ENCODE measurements at places on chromosomes 13 and 19.
A peak's percentile ranks its signal among the peaks of the same experiment; 100 is the strongest.

- DNase-seq = no peak
These were observed 70.1 kb downstream of the LRRC63 start for GRCh38 chr13:46281779-46282178.

DNA sequence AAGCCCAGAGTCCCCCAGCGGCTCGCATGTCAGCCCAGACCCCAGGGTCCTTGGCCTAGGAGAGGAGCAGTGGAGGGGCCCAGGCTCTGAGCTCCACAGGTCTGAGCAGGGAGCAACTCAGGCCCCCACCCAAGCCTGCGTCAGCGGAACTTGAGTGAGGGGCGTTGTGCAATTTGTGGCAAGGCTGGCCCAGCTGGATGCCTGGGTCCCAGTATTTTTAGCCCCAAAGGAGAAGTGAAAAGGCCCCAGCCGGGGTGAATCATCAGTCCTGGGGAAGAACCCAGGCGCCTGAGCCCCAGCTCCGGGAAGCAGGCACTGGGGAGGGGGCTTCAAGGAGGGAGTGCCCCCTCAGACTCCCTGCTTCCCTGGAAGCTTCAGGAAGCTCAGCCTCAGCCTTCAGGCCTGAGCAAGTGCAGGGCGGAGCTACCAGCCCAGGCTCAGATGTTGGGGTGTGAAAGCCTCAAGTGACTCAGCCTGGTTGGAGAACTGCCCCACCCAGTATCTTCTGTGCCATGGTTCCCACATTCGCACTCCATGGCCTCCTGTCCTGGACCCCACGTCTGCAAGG, 7.2 kb downstream of the MED29 start:
- no peak for DNase-seq

DNA sequence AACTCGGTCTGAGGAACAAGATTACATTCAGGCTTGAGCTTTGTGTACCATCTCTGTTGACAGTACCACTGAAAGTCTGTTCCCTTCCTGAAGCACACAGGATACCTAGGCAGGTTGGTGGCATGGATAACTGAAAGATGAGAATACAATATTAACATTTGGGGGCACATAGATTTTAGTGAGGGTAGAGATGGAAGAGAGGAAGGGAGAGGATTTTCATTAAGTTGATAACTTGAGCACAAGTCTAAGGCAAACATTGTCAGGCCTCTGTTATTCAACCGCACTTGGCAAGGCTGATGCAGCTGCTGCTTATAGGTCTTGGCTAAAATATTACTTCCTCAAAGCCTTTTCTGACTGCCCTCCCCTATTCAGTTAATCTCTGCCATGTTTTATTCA, 10.9 kb downstream of the MIR17HG start:
- DNase-seq = no peak

GRCh38 chr19:2266183-2266993, 10.2 kb upstream of the JSRP1 start:
- peak; percentile 33 for DNase-seq

GRCh38 chr13:67069117-67069767, 160.9 kb downstream of the PCDH9 start:
- DNase-seq = no peak

GRCh38 chr19:20039203-20039723, at the start of gene ZNF682:
ZNF682 (minus strand) TSS chr19:20039505; CDS start chr19:20039345, 160 bp downstream.
- DNase-seq = peak; percentile 87

GRCh38 chr13:60164234-60164889, 634 bp upstream of the DIAPH3 start:
- no peak for DNase-seq

Data from activated T-cell treated with anti-CD3 and anti-CD28 coated beads for 48 hours (primary cell).